ENCODE measurements at places on chromosomes 7 and 10.
A peak's percentile ranks its signal among the peaks of the same experiment; 100 is the strongest.

DNA sequence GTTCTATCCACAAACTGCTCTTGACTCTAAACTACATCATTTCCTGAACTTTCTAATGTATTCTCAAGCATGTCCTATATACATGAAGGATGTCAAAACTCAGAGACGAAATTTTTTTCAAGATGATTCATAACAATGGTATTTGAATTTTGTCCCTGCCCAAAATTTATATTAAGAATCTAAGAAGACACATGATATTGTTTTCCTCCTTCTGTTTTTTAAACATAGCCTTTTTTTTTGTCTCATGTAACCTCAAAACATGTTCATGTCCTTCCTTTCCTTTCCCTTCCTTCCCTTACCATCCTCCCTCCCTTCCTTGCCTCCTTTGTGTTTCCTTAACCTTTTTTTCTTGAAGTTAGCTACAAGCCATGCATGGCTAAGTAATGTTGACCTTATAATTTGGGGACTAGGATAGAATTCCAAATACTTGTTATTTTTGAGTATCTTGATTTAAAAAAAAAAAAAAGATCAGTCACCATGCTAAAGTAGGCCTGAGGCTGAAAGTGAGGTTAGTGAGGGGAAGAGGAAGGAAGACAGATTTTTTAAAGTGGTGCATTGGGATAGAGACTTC is 163.0 kb downstream of the SUGCT start:
- DNase-seq, result no peak

DNA sequence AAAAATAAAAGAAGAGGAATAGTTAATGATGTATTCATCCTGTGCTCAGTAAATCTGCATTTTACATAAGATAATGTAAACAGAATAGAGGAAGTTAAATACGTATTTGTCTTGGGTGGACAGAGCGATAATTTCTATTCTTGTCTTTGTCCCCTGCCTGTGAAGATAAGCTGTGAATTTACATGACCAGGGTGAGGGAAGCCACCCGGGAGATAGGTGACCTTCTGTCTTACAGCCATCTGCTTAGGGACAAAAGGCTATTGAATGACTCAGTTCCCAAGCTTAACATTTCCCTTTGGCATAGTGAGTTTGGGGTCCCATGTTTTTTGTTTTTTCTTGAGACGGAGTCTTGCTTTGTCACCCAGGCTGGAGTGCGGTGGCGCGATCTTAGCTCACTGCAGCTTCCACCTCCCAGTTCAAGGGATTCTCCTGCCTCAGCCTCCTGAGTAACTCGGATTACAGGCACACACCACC is 88.7 kb upstream of the KCTD7 start:
- DNase-seq, result no peak

GRCh38 chr7:30202671-30203070 is 67.9 kb downstream of the MTURN start:
- no peak for DNase-seq

- no peak for DNase-seq
These were observed 374.8 kb upstream of the AKR1E2 start for GRCh38 chr10:4450981-4451908.

DNA sequence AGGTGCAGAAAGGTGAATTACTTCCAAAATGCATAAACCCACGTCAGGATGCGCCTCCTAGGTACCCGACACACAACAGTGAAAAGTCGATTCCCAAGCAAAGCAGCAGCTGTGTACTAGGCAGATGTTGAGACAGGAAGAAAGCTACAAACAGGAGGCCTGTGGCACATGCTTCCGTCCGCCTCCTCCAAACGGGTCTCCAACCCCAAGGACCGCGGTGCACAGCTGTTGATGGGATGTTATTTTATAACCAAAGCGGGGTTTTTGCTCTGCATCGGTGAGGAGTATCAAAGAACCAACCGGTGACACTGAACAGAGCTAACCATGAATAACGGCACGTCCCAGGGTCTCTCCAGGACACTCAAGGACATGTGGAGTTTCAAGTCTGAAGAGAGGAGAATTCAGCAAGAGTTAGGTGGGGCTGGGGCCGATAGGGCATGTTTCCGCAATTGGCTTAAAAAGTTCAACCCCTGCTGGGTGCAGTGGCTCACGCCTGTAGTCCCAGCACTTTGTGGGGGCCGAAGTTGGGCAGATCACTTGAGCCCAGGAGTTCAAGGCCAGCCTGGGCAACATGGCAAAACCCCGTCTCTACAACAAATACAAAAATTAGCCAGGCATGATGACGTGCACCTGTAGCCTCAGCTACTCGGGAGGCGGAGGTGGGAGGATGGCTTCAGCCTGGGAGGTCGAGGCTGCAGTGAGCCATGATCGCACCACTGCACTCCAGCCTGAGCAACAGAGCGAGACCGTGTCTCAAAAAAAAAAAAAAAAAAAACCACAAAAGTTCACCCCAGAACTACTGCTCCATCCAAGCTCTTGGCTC is 108.0 kb downstream of the SMURF1 start:
- no peak for DNase-seq

- no peak for DNase-seq
These were observed 48.5 kb downstream of the GRID1 start for GRCh38 chr10:86317949-86318725.

DNA sequence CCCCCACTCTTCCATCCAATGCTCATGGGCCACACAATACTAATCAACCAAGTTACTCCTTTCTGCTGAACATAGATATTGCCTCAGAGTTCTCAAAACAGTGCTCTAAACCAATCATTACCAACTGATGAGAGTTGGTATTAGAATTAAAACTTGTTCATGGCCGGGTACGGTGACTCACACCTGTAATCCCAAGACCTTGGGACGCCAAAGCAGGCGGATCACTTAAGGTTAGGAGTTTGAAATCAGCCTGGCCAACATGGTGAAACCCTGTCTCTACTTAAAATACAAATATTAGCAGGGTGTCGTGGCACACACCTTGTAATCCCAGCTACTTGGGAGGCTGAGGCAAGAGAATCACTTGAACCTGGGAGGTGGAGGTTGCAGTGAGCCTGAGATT is 8.2 kb downstream of the TM9SF3 start:
- no peak for DNase-seq

GRCh38 chr10:126080879-126081411 is 184.6 kb downstream of the FANK1 start:
- DNase-seq, result no peak

- DNase-seq, result peak; percentile 80
These were observed 8.3 kb downstream of the NOD1 start for GRCh38 chr7:30470163-30470770.

GRCh38 chr7:117731455-117731854 is 141.8 kb downstream of the CTTNBP2 start:
- DNase-seq, result peak; percentile 63

DNA sequence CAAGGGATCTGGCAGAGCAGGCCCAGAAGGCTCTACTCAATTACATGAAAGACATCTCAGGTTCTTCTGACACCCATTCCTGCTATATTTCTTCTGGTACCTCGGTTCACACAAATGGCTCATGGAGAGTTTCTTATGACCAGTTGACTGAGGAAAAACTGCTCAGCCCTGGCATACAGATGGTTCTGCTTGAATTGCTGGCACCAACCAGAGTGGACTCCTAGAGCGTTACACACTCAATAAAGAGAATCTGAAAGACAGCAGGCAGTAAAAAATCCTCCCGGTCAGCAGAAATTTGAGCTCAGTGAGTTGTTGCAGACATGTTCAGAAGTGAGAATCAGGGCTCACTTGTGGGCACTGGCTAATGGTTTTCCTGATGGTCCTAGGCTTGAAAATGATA is 434.4 kb downstream of the TCERG1L start:
- DNase-seq, result no peak

DNA sequence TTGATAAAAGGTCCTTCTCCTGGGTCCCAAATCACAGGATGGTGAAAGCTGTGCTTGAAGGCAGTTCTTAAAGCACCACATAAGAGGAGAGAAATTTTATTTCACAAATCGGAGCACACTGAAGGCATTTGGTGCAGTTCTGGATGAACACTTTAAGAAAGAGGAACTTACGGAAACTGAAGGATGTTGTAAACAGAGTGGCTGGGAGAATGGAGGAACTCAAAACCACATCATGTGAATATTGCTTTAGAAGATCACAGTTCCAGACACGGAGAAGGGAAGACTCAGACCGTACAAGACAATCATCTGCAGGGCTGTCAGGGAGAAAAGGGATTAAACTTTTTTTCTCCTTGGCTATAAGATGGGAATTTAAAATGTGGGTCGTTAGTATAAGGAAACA is 9.0 kb upstream of the GPR141 start:
- DNase-seq, result no peak

DNA sequence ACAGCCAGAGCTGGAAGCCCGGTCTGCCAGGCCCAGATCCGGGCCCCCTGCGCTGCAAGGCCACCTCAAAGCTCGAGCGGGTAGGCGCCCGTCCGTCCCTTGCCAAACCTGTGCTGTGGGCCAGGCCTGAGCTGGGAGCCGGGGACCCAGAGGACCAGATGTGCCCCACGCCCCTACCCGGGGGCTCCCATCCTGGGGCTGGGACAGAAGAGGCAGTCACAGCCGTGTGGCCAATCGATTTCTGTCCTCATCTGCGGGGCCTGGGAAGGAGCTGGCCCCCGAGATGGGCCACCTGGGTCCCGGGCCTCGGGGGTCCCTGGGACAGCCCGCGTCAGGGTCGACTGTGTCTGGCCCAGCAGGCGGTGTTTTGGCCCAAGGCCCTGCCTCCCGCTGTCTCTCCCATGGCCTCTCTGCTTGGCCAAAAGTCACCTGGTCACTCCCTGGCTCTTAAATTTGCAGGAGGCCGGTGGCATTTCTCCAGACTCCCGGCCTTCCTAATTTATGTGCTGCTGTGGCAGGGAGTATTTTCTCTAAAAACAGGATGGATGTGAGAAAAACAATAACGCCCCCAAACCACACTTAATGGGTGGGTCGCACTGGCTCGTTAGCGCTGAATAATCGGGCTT is 63.8 kb downstream of the UNCX start:
- DNase-seq, result no peak

GRCh38 chr10:88232983-88233543 is 350.1 kb downstream of the RNLS start:
- no peak for DNase-seq

DNA sequence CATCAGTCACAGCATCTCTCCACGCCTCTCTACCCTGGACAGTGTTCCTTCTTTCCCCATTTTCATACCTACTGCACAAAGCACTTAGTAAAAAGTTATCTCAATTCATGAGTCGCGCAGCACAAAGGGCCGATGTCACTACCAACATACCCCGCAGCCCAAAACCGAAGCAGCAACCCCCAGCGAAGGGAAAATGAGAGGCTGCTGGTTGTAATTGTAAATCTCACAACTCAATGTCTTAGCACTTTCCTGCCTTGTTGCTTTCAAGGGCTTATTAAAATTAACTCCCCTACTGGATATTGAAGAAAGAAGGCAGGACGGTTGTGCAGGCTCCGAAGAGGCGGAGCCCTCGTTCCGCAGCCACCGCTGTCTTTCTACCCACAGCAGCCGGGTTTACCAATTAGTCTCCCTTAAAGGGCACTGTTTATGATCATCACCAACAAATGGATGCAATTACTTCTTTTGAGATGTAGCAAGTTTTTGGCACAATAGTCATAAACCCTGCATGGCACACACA is 6.5 kb downstream of the DIP2C start:
- DNase-seq, result no peak

GRCh38 chr10:59384761-59385160 is 22.4 kb upstream of the FAM13C start:
- no peak for DNase-seq

DNA sequence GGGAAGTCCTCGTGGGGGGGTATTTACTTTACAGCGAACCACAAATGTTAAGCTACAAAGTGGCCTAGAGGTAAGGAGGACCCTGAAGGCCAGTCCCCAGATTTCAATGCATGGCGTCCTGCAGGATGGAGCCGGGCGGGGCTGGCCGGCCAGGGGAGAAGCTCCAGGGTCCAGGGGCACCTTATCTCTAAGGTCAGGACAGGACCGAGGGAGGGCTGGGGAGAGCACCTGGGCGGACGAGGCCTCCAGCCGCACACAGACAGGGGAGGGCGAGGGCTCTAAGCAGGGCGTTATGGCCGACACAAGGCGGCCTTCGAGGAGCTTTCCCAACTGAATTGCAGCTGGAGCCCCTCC is 96.4 kb upstream of the DIP2C start:
- no peak for DNase-seq

GRCh38 chr7:32103361-32103760 is 33.2 kb upstream of the PDE1C start:
- no peak for DNase-seq

- DNase-seq, result peak; percentile 31
These were observed 35.0 kb upstream of the GIMAP8 start for GRCh38 chr7:150415161-150416153.

- no peak for DNase-seq
These were observed 315.3 kb downstream of the LHFPL3 start for GRCh38 chr7:104643587-104644217.

DNA sequence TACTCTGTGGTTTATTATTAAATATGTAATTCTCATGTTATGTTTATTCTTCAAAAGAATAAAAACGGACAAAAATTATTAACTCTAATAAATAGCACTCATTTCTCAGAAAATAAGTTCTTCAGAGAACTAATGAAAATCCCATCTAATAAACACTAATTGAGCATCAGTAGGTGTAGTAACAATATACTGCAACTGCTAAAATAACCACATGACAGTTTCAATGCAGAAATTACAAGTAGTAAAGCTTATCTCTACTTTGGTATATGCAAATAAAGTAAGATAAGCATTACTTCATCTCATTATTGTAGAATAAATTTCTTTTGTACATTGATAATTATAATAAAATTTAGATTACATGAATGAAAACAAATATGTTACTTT is 56.4 kb upstream of the DKK1 start:
- no peak for DNase-seq

- no peak for DNase-seq
These were observed 45.2 kb upstream of the BHLHA15 start for GRCh38 chr7:98165827-98166667.

GRCh38 chr7:140326116-140326928 is 72.0 kb downstream of the SLC37A3 start:
- peak; percentile 79 for DNase-seq

DNA sequence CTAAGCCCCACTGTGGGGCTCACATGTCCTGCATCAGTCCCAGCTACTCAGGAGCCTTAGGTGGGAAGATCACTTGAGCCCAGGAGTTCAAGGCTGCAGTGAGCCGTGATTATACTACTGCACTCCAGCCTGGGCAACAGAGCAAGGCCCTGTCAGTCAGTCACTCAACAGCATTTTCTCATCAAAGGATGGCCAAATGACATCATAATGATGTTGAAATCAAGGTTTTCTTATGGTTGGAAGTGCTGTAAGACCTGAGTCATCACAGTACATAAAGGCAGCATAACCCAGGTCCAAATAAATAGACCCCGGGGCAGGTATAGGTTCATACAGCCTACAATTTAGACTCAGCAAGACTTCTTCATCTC is 341.1 kb downstream of the PARD3 start:
- no peak for DNase-seq

- DNase-seq, result no peak
These were observed 807 bp upstream of the MINPP1 start for GRCh38 chr10:87503886-87504285.
